IMR-90 (cell line): ENCODE measurements at places on chromosomes 4 and X. TPM values are rescaled to one million over a fixed set of nuclear protein-coding genes. Genes with fewer than 3 reads are reported as not detected.

Gene IL3RA
- total RNA-seq, result not detected in 2 replicates

Gene RASL11B
- total RNA-seq, result 0.18 and 0.28 TPM in 2 replicates

Gene FHDC1
- under 0.01 TPM in 2 replicates for total RNA-seq

Gene ESX1
- total RNA-seq, result not detected in 2 replicates

Gene RIBC1
- total RNA-seq, result 0.36 and 0.83 TPM in 2 replicates

Gene PDZD4
- total RNA-seq, result under 0.01 and 0.28 TPM in 2 replicates

Gene C4orf54
- not detected in 2 replicates for total RNA-seq

Gene SPANXN4
- total RNA-seq, result not detected in 2 replicates

Gene HS3ST1
- total RNA-seq, result not detected in 2 replicates

Gene KLKB1
- total RNA-seq, result under 0.01 TPM in 1 of 2 replicates, not detected in the other

Gene PLAC8
- total RNA-seq, result not detected in 2 replicates

Gene STARD8
- 1.6 and 1.7 TPM in 2 replicates for total RNA-seq

Gene NBDY
- 2.5 and 3.2 TPM in 2 replicates for total RNA-seq

DNA sequence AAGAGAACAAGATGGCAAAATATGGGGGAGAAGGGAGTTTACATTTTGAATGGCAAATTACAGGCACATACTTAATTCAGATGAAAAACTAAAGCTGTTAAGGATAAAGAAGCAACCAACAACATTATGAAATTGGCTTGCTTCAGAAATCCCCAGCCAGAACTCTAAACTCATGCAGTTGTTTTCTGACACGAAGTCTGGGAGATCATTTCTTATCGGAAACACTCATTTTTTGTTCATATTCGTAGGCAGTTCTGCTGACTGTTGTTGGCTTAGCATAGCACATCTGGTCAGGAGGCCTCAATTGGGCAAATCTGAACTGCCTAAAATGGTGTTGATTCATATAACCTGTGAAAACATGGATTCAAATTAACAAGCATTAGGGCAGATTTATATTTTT, 33.0 kb upstream of the ARHGAP6 start:
- DNase-seq, result no peak

DNA sequence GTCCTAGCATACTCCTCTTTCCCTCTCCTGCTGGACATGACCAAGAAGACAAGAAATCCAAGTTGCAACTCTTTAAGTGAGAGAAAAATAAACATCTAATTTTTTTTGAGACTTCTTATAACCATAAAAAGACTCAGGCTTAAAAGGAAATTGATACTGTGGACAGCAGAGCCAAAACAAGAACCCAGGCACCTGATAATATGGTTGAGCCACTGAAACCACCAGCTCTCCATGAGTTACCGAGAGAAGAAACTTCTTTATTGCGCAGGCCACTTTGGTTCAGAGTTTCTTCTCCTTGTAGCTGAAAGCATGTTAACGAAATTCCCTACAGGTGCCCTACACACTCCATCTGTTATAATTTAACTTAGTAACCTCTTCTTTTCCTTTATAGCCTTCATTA, 11.3 kb upstream of the SPCS3 start:
- DNase-seq, result no peak

- peak; percentile 22 for DNase-seq
Measured at GRCh38 chr4:188722911-188723310, 583.7 kb downstream of the TRIML1 start.

GRCh38 chrX:56278692-56279091, 46.5 kb downstream of the KLF8 start:
- no peak for DNase-seq

GRCh38 chr4:108567831-108568230, 52.5 kb upstream of the RPL34 start:
- no peak for DNase-seq

- no peak for DNase-seq
Measured at GRCh38 chr4:59630922-59631321, 1569.2 kb upstream of the ADGRL3 start.

- DNase-seq, result no peak
Measured at GRCh38 chrX:130658310-130658709, 244.7 kb downstream of the ENOX2 start.

GRCh38 chr4:150543042-150543441, 38.9 kb upstream of the MAB21L2 start:
- no peak for DNase-seq

DNA sequence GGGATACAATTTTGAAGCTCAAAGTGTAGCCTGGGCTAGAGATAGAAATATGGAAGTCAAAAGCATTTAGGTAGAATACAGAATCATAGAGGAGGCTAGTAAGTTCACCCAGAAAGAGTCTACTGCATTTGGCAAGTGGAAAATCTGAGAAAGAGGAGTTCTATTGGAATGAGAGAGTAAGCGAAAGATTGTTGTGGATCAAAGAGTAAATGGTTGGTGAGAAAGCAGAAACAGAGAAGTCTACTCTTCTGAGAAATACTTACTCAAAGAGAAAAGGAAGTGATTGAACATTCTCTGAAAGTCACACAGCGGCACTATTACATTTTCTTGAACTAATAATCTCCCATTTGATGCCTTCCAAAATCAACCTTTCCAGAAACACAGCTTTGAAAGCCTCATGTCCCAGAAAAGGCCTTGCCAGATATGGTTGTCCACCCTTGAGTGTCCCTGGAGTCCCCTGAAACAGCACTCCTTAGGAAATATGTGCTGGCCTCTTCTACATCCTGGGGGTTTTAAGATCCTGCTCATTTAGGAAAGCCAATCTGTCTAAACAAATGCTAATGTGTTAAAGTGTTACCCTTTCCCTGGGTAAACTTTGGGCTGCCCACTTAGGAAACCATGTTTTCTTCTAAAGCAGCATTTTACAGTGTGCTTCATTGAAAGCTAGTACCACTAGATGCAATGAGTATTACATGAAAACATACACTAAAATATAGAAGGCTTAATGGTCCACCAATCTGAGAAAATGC, 132.6 kb downstream of the INPP4B start:
- no peak for DNase-seq

DNA sequence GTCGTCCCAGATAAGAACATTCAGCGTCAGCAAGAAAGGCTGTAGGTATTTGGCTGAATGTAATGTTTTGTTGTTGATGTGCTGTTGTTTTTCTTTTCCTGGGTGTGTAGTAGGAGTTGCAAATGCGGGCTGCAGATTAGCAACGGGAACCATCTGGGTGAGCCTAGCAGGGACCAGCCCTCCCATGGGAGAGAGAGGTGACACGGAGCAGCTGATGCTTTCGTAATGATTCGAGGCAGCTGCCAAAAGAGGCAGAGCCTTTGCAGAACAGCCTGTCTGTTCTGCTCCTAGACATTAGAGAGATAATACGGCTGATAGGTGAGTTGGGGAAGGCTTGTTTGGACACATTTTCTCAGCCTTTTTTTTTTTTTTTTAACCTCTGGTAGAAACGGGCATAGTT, 25.3 kb downstream of the ARSF start:
- DNase-seq, result peak; percentile 3

- no peak for DNase-seq
Measured at GRCh38 chrX:10728806-10729389, 108.5 kb upstream of the MID1 start.

- no peak for DNase-seq
Measured at GRCh38 chr4:108646706-108647105, 3.7 kb upstream of the OSTC start.

GRCh38 chr4:185955826-185956543, 113.0 kb upstream of the TLR3 start:
- no peak for DNase-seq

GRCh38 chr4:159117564-159117963, 14.7 kb downstream of the RAPGEF2 start:
- no peak for DNase-seq

DNA sequence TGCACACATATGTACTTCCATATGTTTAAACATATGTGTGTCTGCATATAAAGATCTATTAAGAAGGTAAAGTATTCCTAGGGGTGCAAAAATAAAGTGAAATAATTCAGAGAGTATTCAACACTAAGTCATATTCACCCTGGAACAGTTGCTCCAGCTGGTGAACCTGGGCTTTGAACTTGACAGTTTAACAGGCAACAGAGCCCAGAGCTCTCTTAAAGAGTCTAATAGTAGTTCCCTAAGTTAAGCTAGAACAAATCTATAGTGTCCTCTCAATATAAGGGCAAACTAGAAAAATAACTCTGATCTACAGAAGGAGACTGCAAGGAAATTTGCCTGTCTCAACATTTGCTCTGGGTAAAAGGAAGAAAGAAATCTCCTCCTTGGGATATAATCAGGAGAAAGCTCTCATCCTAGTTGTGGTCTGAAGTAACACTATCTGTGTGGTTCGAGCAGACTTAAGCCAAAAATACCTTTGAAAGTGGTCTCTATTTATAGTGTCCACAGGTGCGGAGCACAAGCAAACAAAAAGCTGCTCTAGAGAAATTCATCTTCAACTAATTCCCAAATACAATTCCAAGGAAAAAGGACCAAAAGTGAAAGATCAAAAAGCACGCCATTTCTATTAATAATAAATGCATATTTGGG, 29.9 kb downstream of the VEGFC start:
- DNase-seq, result no peak

GRCh38 chr4:26726655-26727387, 133.8 kb upstream of the STIM2 start:
- DNase-seq, result no peak

DNA sequence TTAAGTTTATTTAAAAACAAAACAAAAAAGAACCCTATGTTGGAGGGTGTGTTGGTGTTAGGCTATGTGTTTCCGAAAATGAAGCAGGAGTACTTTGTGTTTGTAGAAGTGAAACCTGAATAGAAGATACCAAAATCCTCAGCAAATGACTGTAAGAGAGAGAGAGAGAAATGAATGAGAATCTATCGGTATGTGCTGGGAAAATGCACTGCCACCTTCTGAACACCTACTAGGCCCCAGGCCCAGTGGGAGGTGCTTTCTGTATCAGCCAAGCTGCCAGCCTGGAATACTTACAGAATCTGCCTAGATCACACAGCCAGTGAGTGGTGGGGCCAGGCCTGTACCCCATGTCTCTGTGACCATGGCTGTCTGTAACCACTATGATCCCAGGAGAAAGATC, 14.9 kb upstream of the PIM2 start:
- no peak for DNase-seq

GRCh38 chrX:150768580-150769190, 75.5 kb downstream of the MTMR1 start:
- DNase-seq, result no peak

- DNase-seq, result peak; percentile 58
Measured at GRCh38 chrX:34300871-34301270, 168.8 kb upstream of the FAM47A start.

GRCh38 chrX:48939524-48940228, 17.7 kb downstream of the OTUD5 start:
- no peak for DNase-seq

- DNase-seq, result peak; percentile 97
Measured at GRCh38 chr4:117137145-117137544, 51.8 kb upstream of the TRAM1L1 start.

GRCh38 chr4:108078024-108078733, 88.5 kb downstream of the HADH start:
- DNase-seq, result no peak

- peak; percentile 88 for DNase-seq
Measured at GRCh38 chr4:180164799-180165198, 2078.4 kb upstream of the TENM3 start.

- DNase-seq, result no peak
Measured at GRCh38 chrX:84175958-84176357, 12.0 kb downstream of the RPS6KA6 start.

DNA sequence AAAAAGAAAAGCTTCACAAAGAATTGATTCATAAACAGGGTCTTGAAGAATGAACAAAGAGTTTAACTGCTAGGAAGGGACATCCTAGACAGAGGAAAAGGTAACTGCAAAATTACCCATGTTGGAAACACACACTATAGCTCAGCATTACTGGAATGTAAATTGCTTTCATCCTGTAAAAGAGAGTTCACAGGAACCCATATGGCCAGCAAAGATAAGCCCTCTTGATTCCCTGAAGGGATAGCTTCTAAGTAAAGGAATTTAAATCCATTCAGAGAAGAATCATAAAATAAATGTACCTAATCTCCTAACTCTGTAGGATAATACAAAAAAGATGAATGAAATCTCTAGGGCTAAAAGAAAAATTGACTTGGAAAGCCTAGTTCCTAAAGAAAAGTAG, 107.1 kb upstream of the INTU start:
- DNase-seq, result no peak

DNA sequence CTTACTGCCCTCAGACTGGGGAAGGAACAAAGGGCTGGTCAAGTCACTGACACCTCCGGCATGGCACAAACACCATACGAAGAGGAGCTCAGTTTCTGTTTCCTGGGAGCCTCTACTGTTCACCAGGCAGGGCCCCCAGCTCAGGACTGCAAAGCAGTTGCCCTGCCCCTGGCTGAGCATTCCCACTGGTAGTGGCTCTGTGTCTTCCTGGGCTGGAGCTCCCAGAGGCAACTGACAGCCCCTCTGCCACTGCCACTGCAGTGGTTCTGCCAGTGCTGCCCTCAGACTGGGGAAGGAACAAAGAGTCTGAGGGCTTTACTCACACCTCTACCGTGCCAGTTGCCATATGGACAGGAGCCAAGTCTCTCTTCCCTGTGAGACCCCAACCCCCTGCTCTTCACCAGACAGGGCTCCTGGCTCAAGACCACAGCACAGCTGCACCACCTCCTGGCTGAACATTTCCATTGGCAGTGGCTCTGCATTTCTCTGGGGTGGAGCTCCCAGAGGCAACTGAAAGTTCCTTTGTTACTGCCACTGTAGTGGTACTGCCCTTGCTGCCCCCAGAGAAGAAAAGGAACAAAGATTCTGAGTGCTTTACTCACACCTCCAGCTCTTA, 67.9 kb downstream of the SMARCA5 start:
- DNase-seq, result no peak

DNA sequence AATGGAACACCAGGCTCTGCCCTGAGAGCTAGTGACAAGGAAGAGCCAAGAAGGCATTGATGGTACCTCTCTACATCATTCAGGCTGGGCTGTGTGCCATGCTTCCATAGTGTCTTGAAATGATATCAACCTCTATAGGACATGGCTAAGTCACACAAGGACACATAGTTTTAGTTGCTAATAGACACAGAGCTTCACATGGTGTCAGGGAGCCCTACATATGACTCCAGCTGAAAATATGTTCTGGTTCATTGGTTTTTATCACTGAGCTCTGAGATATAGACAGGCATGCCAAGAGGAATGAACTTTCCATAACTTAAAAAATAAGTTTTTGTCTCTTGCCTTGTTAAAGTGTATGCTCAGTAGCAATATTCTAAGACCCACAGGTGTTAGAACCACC, 72.1 kb upstream of the PRKG2 start:
- DNase-seq, result peak; percentile 8

DNA sequence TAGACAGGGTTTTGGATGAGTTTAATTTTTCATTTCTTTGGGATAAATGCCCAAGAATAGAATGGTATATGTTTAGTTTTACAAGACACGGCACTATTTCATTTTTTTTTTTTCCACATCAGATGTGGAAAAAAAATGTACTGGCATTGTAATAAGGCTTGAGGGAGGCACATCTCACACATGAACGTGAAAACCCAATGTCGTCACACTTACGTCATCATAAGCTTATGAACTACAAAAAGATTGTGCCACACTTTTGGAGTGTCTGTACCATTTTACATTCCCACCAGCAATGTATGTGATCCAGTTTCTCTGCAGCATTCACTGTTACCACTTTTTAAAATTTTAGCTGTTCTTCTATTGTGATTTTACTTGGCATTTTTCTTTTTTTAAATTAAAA, 74.2 kb downstream of the TAF1 start:
- no peak for DNase-seq

GRCh38 chr4:169005453-169006099, 4.5 kb downstream of the CBR4 start:
- peak; percentile 35 for DNase-seq
